SK-MEL-5 (cell line): ENCODE measurements at places on chromosomes 5 and 9. TPM values are rescaled to one million over a fixed set of nuclear protein-coding genes. Genes with fewer than 3 reads are reported as not detected.

FBLL1 gene
- total RNA-seq = 0.80 and 0.95 TPM in 2 replicates

IZUMO3 gene
- total RNA-seq = not detected in 2 replicates

FSD1L gene
- total RNA-seq = 2.5 and 2.7 TPM in 2 replicates

TAF11L9 gene
- not detected in 2 replicates for total RNA-seq

DNA sequence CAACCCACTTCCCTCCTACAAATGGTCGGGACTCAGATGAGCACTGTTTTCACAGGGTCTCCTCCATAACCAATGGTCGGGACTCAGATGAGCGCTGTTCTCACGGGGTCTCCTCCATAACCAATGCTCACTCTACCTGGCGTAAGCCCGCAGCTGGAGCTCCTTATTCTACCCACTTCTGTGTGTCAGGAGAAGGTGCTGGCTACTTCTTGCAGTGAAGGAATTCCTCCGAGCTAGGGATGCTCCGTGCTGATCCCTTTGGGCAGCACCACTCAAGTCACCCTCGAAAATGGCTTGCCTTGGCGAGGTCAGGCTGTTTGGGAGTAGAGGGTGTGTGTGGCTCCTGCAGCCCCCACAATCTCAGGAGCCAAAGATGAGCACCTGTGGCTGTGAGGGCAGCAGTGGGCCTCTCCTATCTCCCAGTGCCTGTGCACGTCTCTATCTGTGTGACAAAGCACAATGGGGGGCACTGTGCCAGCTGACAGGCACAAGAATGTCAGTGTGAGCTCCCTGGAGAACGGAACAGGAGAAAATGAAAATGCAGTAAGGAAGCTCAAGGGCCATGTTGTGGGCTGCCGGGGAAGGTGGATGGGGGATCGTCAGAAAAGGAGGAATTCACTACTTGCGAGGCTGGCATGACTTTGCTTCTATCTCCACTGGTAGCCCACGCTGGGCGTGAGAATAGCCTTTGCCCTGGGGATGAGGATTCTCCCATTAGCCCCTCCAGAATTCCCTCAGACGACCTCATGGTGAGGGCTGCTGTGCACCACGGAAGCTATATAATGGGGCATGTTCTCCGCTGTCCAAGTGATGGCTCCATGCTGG lies 3.9 kb upstream of the BTNL9 start:
- DNase-seq = peak; percentile 67

DNA sequence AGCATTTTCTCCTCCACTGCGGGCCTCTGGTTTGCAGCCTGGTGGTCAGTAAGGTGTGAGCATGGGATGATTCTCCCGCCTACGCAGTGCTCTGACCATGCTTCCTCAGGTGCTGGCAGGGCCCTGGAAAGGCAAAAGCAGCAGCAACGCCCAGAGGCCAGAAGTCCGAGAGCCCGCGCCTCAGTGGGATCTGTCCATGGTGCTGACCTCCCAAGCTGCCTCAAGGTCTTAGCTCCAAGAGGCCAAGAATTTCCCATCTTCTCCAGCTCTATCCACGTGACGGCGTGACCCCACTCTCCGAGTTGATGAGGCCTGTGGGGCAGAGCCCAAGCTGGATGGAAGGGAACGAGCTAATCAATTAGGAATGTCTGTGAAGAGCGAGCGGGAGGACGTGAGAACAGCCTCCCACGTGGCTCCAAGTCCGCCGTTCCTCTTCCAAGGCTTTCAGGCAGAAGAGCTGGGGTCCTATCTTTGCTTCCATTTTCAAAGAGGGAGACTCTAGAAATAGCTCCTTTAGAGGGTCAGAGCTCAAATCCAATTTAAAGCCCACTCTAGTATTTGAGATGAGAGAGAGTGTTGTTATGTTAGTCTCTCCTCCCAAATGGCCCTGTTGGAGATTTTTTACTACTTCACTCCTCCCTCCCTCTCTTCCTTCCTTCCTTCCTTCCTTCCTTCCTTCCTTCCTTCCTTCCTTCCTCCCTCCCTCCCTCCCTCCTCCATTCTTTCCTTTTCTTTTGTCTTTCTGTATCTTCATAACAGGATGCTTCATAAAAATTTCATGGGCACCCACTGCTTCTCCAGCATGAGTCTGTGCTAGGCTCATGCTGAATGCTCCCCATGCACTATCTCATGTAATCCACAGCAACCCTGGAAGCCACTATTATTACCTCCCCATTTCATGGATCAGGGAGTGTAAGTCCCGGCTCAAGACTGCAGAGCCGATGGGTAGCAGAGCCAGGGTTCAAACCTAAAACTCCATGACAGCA lies 69.3 kb downstream of the OLFM1 start:
- peak; percentile 32 for DNase-seq

GRCh38 chr5:170377027-170377426 lies 12.1 kb downstream of the KCNMB1 start:
- no peak for DNase-seq
